ENCODE measurements at places on chromosomes 2 and 18. TPM values are rescaled to one million over a fixed set of nuclear protein-coding genes. Genes with fewer than 3 reads are reported as not detected.

DNA sequence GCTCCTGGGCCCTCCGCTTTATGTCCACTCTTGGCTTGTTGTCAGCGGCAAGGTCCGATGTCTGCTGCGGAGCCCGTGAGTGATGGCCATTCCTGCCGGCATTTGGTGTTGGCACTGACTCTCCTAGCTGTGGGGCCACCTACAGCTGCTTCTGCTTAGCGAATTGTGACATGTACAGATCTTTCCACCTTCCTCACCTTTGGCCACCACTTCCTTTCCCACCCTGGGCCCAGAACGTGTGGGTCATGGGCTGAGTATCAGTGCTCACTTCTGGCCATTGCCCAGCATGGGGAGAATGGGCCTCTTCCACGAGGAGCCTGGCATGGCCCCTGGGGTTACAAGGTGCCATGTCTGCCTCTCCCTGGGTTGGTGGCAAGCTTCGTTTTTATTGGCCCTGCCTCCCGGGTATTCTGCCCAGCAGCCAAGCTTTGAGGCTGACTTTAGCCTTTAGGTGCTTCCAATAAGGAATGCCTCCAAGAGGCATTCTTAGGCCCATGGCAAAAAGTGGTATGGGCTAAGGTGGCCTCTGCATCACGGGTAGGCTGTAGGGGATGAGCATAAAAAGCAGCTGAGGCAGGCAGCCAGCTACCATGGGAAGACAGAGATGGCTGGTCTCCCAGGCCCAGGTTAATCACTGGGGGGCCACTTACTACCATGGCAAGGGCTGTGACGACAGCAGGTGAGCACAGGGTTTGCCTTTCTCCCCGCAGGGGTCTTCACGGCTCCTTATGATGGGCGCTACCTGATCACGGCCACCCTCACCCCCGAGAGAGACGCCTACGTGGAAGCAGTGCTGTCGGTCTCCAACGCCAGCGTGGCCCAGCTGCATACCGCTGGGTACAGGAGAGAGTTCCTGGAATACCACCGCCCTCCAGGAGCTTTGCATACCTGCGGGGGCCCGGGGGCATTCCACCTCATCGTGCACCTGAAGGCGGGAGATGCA is 65.8 kb downstream of the EMILIN2 start:
- no peaks in the 10 kb centered on the region for H3K27me3 ChIP-seq
- no peaks in the 10 kb centered on the region for H3K4me1 ChIP-seq
- no peak overlapping the region for H3K4me3 ChIP-seq
- no peak for DNase-seq
- peaks cover 7% of the 10 kb centered on the region for H3K36me3 ChIP-seq

GDF7 gene
- polyA plus RNA-seq = 0.03 TPM

- H3K36me3 ChIP-seq = no peaks in the 10 kb centered on the region
- peaks cover 25% of the 10 kb centered on the region for H3K4me1 ChIP-seq
- no peak overlapping the region for H3K4me3 ChIP-seq
Observed at GRCh38 chr2:239574434-239575156, 173.8 kb upstream of the HDAC4 start.

DNA sequence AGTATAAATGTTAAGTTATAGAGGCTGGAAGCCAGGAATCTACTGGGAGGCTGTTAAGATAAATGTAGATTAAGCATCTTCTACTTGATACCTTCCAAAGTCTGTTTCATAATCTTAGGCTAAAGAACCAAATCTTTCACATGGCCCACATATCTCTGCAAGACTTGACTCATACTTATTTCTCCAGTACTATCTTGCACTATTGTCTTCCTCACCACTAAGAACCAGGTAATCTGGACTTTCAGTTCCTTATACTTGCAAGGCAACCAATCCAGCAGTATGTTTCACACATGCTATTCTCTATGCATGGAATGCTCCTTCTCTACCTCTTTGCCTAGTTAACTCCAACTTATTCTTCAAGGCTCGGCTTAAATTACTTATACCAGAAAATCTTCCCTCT is 62.2 kb downstream of the RBMS1 start:
- H3K36me3 ChIP-seq = peaks cover 24% of the 10 kb centered on the region
- DNase-seq = no peak
- no peak overlapping the region for H3K4me3 ChIP-seq

- no peak overlapping the region for H3K4me3 ChIP-seq
- H3K36me3 ChIP-seq = no peaks in the 10 kb centered on the region
- H3K27me3 ChIP-seq = no peaks in the 10 kb centered on the region
- H3K27ac ChIP-seq = no peak overlapping the region
- H3K4me1 ChIP-seq = peaks cover 2% of the 10 kb centered on the region
Observed at GRCh38 chr2:113848758-113849415, 41.0 kb upstream of the ACTR3 start.

SLC4A3 gene
- polyA plus RNA-seq = 12.2 TPM
